ENCODE measurements at places on chromosomes 3 and 15.

DNA sequence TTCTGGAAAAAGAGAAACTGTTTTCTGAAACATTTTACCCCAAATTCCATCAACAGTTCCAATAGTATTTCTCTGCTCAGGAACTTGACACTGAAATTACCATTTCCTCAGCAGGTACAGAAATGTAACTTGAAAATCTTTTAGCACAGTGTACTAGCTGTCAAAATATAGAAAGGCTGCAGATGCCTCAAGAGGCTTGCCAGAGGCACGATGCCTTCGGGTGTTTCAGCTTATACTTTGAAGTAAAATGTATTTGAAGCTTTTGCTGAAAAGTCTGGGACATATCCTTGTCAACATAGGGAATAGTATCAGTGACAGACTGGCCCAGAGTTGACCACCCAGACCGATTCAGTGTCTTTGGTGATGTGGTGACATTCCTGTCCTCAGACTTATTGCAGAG lies 154.4 kb upstream of the CHRM5 start:
- no peak for DNase-seq

DNA sequence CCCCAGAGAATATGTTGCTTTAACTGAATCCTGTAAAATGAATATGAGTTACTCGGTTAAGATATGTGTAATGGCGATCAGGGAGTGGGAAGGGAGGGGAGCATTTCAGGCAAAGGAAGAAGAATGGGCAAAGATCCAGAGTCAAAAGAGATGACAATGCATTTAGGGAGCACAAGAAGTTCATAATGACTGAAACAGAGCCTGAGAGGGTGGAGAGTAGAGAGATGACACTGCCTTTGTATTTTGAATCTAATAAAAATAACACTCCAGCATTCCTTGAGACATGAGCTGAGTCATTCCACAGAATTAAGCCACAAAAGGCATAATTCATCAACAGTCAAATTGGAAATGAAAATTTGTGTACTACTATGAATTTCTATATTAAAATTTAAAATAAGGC lies 105.3 kb upstream of the PEX5L start:
- DNase-seq = peak; percentile 0

DNA sequence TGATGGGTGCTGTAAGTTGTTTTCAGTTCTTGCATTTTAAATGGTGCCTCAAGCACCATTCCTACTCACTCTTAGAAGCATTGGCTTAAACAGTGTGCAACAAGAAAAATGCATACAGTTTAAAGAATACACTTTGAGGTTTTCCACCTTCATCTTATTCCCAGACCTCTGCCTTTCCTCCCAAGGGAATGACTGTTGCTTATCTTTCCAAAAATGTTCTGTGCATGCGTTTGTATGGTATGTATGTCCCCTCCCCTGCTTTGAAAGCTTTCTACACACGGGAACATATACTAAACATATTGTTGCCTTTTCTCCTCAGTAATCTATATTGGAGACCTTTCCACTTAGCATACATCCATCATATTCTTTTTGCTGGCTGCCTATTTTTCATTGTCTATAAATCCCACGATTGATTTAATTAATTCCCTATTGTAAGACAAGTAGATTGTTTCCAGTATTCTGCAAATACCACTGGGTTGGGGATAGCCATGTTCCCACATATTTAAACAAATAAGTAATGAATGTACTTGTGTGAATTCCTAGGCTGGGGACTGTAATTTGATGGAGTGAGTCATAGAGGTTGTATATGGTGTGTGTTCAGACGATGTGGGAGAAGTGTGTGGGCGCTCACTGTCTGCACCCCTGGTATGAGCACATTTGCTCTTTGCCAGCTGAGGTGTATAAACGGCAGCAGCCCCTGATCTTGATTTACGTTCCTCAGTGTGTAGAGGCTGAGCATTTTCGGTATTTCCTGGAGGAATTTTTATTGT lies 5.8 kb downstream of the TRAK1 start:
- DNase-seq = peak; percentile 77

GRCh38 chr3:146640955-146641867 lies 36.1 kb upstream of the PLSCR5 start:
- DNase-seq = peak; percentile 40

GRCh38 chr3:9803494-9803893 lies 6.6 kb upstream of the TTLL3 start:
- no peak for DNase-seq

Measured in muscle of back (tissue), 13 donors.